ENCODE measurements at places on chromosomes 11 and 22. TPM values are rescaled to one million over a fixed set of nuclear protein-coding genes. Genes with fewer than 3 reads are reported as not detected.
A peak's percentile ranks its signal among the peaks of the same experiment; 100 is the strongest.

DNA sequence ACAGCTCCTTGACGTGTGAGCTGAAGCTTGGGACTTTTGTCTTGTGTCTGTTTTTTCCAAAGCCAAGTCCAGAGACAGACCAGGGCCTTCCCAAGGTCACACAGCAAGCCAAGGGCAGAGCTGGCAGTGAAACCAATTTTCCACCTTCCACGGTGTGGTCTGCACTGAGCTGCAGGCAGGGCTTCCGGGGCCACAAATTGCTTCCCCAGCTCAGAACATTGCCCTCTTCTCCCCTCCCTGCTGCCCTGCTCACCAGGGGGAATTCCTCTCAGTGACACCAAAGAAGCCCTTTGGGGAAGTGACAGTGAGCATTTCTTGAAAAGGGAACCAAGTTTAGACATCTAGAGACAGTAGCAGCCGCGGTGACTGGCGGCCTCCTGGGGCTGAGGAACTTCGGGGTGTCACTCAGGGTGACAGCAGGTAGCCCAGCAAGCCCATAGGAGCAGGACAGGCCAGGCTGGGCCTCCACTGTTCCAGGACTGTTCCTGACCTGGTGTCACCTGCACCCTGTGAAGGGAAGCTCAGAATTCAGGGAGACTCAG, 9.2 kb downstream of the FXYD2 start:
- no peaks in the 10 kb centered on the region for H3K4me1 ChIP-seq
- no peaks in the 10 kb centered on the region for H3K27me3 ChIP-seq
- H3K27ac ChIP-seq: peak overlapping the region; percentile 10
- H3K36me3 ChIP-seq: no peaks in the 10 kb centered on the region
- H3K4me3 ChIP-seq: no peak overlapping the region

DNA sequence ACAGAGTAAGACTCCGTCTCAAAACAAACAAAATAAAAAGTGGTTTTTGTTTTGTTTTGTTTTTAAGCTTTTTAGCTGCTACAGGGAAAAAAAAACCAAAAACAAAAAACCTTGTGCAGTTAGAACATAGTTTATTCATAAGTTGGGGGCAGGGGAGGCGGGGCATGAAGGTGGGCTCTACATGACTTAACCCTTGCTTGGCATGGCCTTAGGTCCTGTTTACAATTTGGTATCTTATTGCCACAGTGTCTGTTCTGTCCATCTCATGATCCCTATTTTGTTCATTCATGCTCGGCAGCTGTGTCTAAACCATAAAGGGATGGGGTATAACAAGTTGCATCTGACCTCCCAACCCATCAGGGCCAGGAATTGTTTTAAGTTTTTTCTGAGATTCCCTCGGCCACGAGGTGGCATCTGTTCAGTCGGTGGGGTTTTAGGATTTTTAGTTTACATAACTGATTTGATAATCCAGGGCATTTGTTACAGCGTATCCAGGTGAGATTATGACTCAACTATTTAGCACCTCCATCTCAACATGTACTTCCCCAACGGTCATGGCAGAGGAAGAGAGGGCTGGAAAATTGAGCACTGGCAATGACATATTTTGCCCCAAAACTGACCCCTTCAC, 6.9 kb downstream of the AP5B1 start:
- H3K4me1 ChIP-seq: no peaks in the 10 kb centered on the region
- H3K36me3 ChIP-seq: no peaks in the 10 kb centered on the region
- H3K27ac ChIP-seq: no peak overlapping the region
- H3K4me3 ChIP-seq: no peak overlapping the region
- H3K27me3 ChIP-seq: no peaks in the 10 kb centered on the region
- DNase-seq: peak; percentile 14

The CHRM1 gene
- total RNA-seq: not detected

DNA sequence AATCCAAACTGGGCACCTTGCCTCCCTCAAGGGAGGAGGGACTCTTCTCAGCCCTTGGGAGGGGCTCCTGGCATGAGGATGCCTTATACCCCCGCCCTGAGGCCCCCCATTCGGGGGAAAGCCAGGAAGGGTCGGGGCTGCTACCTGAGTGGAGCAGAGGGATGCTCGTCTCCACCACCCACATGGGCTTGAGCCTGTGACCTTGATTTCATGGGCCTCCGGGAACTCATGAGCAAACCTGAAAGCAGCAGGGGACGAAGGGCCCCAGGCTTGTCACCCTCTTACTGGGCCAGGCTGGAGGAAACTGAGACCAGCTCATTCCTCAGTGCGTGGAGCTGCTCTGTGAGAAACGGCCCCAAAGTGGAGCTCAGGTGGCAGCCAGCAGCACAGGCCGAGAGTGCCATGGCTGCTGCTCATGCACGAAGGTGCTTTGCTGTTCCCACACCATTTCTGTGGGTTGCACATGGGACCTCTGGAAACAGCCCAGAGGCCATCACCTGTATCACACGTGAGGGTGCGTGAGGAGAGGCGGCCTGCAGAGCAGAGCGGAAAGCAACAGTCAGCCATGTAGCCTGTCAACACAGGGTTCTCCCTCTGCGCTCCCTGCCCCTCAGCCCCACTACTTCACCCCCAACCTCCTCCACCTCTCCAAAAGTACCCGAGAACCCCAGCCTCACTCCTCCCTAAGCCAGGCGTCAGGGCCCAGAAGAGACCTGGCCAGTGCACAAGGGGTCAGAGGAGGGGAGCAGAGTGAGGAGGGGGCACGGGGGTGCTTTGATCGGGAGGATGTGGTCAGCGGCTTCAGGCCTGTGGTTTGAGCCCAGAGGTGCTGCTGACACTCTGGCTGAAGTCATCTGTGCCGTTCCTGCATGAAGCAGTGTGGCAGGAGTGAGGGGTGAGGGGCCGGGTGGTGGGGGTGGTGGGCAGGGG, 14.1 kb upstream of the IL2RB start:
- H3K4me1 ChIP-seq: no peaks in the 10 kb centered on the region
- no peak overlapping the region for H3K4me3 ChIP-seq
- no peak overlapping the region for H3K27ac ChIP-seq
- H3K27me3 ChIP-seq: no peaks in the 10 kb centered on the region
- H3K36me3 ChIP-seq: no peaks in the 10 kb centered on the region
- DNase-seq: no peak

DNA sequence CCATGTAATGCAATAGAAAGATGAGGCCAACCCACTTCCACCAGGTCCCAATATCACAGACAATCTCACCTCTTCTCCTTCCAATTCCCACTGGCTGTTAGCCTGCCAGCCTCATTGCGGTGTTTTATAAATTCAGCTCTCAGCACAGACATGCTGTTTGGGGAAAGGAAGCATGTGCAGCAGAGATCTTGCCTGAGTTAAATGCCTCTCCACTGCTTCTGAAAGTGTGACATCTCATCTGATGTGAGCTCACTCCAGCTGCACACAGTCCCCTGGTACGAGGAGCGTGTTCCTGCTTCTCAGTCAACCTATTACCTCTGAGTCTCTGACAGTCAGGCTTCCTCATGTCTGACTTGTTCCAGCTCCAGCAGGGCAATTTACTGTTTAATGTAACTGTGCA, 122.7 kb upstream of the GUCY1A2 start:
- H3K4me1 ChIP-seq: no peaks in the 10 kb centered on the region
- H3K27ac ChIP-seq: no peak overlapping the region
- H3K36me3 ChIP-seq: no peaks in the 10 kb centered on the region
- H3K27me3 ChIP-seq: no peaks in the 10 kb centered on the region

The OR51B2 gene
- not detected for total RNA-seq

The CLDN25 gene
- total RNA-seq: not detected

The DUSP8 gene
- total RNA-seq: 2.9 TPM

The FJX1 gene
- 8.3 TPM for total RNA-seq

GRCh38 chr11:127492029-127492428, 491.5 kb upstream of the KIRREL3 start:
- DNase-seq: no peak
- H3K27me3 ChIP-seq: no peaks in the 10 kb centered on the region
- H3K27ac ChIP-seq: no peak overlapping the region

DNA sequence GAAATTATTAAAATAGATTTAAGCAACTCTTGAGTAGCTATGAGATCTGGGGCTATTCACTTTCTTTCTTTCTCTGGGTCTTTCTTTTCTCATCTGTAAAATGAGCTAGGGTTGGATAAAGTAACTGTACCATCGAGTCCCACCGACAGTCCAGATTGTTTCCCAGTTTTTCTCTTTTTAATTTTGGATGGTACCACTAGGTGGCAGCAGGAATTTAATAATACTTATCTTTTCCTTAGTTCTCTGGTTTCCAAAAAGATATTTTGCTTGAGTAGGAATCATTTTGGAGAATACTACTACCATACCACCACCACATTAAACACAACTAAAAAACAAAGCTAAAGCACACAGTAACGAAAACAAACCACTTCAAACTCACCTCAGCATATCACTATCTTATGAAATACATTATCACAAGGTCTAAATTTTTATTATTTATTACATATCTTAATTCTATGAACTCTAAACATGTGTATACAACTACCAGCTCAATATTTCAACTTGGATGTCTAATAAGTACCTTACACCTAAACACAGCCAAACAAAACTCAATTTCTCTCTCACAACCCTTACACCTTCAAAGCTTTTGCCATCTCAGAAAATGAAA, 584.0 kb downstream of the KCNA4 start:
- no peaks in the 10 kb centered on the region for H3K4me1 ChIP-seq
- no peak overlapping the region for H3K27ac ChIP-seq
- no peak for DNase-seq
- H3K4me3 ChIP-seq: no peak overlapping the region
- no peaks in the 10 kb centered on the region for H3K27me3 ChIP-seq

The LDHAL6A gene
- not detected for total RNA-seq

DNA sequence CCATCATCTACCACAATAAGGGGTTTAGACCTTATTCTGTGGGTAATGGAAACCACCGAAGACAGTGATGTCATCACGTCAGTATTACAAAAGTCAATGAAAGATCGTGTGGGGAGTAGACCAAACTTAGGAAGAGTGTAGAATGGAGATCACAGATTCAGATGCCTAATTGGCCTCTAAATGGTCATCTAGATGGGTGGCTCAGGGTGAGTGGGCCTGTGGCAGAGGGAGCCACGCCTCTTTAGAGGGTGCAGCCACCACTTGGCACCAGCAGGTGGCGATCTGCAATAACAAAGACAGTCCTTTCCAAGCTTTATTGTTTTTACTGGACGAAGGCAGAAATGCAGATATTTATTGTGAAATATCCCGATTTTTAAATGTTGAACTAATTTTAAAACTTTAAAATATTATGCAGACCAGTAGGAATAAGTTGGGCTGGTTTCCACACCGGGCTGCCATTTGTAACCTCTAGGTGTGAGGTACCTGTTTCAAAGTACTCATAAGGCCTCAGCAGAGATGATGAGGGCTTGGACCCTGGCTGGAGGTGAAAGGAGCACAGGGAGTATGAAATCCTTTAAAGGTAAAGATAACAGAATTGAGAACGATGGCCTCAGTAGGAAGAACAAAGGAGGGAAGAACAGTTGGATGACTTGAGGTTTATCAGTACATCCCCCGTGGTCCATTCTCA, 222.0 kb downstream of the DBX1 start:
- no peak overlapping the region for H3K4me3 ChIP-seq
- peaks cover 4% of the 10 kb centered on the region for H3K4me1 ChIP-seq
- peak overlapping the region; percentile 57 for H3K27ac ChIP-seq
- H3K27me3 ChIP-seq: no peaks in the 10 kb centered on the region
- DNase-seq: no peak

DNA sequence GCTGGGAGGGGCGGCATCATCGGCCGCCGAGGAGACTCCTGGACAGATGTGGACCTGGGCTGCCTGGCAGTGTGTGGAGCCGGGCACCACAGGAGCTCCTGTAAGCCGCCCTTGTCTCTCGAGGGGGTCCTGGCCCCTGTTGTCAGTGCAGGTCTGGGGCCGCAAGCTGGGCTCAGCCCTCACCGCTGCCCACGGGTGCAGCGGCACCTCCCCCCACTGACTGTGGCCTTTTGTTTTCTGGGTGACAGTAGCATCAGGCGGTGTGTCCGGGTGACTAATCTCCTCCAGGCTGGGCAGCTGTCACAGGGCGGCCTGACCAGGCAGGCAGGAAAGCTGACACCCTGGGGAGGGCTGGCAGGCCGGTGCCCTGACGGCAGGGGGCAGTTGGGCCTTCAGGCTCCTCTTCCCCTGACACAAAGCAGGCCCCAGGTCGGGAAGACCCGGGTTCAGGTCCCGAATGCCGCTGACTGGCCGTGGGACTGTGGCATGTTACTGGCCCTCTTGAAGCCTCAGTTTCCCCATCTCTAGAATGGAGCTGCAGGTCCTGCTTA, 16.3 kb downstream of the DGKZ start:
- no peak overlapping the region for H3K4me3 ChIP-seq
- H3K4me1 ChIP-seq: peaks cover 22% of the 10 kb centered on the region
- DNase-seq: peak; percentile 81
- H3K27ac ChIP-seq: peak overlapping the region; percentile 98
- no peaks in the 10 kb centered on the region for H3K27me3 ChIP-seq

GRCh38 chr11:120702656-120703055, 191.1 kb downstream of the GRIK4 start:
- H3K4me3 ChIP-seq: no peak overlapping the region
- H3K4me1 ChIP-seq: no peaks in the 10 kb centered on the region
- no peaks in the 10 kb centered on the region for H3K36me3 ChIP-seq
- no peak for DNase-seq
- H3K27ac ChIP-seq: no peak overlapping the region
- no peaks in the 10 kb centered on the region for H3K27me3 ChIP-seq

The BET1L gene
- total RNA-seq: 25.6 TPM

The SEC14L6 gene
- not detected for total RNA-seq

The THRSP gene
- total RNA-seq: 1.6 TPM

GRCh38 chr11:66653123-66653522, 14.6 kb downstream of the RBM4 start:
- DNase-seq: no peak
- H3K4me1 ChIP-seq: no peaks in the 10 kb centered on the region
- no peaks in the 10 kb centered on the region for H3K36me3 ChIP-seq

DNA sequence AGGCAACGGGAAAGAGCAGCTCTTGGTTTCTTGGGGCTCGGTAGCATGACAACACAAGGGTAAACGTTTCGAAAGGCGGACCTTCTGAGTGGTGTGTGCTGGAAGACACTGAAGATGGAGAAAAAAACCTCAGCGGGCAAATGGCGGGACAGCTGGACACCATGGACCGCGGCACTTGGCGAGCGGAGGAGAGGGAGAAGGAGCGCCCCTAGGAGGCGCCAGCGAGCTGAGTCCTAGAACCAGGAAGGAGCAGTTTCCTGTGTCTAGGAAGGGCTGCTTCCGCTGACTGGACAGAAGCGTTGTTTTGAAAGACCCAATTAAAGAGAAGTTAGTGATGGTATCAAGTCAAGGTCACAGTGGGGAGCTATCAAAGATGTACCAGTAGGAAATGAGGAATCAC, 44.0 kb upstream of the OPCML start:
- no peaks in the 10 kb centered on the region for H3K36me3 ChIP-seq
- H3K27me3 ChIP-seq: no peaks in the 10 kb centered on the region

GRCh38 chr22:50058906-50059880, 1.1 kb upstream of the TTLL8 start:
- no peaks in the 10 kb centered on the region for H3K36me3 ChIP-seq
- peak overlapping the region; percentile 18 for H3K4me3 ChIP-seq
- H3K4me1 ChIP-seq: no peaks in the 10 kb centered on the region
- DNase-seq: no peak
- no peak overlapping the region for H3K27ac ChIP-seq

DNA sequence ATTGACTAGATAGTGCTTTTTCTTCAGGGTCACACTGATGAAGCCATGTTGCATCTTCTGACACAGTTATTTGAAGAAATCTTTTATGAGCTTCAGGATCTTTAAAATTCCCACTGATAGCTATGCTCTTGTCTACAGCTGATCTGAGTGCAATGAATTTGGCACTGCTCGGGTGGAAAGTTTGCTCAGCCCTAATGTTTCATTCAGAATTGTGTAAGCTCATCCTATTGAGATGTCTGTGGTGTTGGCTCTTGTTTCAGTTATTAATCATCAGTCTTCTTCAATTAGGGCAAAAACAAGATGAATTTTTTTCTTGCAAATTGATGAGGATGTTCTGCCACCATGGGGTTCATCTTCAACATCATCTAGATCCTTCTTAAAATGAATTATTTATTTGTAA, 1387.0 kb upstream of the RAG2 start:
- H3K36me3 ChIP-seq: no peaks in the 10 kb centered on the region
- no peak overlapping the region for H3K27ac ChIP-seq
- H3K4me1 ChIP-seq: no peaks in the 10 kb centered on the region
- H3K27me3 ChIP-seq: no peaks in the 10 kb centered on the region
- no peak for DNase-seq

The SYCE3 gene
- not detected for total RNA-seq

Measured in breast epithelium (tissue), 4 donors.